ENCODE measurements at places on chromosomes 7 and 10.
A peak's percentile ranks its signal among the peaks of the same experiment; 100 is the strongest.

- H3K27me3 ChIP-seq, result no peaks in the 10 kb centered on the region
- no peak overlapping the region for H3K4me3 ChIP-seq
- no peak overlapping the region for H3K27ac ChIP-seq
- H3K4me1 ChIP-seq, result no peaks in the 10 kb centered on the region
- no peaks in the 10 kb centered on the region for H3K36me3 ChIP-seq
Measured at GRCh38 chr10:60784641-60785040, 6.4 kb downstream of the CDK1 start.

DNA sequence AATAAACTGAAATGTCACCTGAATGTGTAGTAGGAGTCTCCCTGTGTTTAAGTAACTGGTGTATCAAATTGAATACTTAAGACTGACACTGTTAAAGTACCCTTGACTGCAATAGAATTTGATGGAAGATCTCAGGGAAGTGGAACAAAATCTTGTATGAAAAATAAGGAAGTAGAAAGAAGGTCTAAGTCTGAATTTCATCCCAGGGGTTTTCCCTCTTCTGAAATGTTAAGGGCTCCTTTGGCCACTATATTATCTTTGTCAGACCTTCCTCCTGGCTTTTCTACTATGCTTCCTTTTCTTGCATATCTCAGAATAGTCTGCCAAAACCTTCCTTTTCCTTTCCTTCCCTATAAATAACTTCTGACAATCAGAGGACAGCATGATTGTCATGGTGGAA, 59.6 kb downstream of the BLNK start:
- H3K27me3 ChIP-seq, result no peaks in the 10 kb centered on the region
- no peak overlapping the region for H3K4me3 ChIP-seq
- no peaks in the 10 kb centered on the region for H3K36me3 ChIP-seq
- no peak for DNase-seq
- H3K4me1 ChIP-seq, result no peaks in the 10 kb centered on the region
- no peak overlapping the region for H3K27ac ChIP-seq

DNA sequence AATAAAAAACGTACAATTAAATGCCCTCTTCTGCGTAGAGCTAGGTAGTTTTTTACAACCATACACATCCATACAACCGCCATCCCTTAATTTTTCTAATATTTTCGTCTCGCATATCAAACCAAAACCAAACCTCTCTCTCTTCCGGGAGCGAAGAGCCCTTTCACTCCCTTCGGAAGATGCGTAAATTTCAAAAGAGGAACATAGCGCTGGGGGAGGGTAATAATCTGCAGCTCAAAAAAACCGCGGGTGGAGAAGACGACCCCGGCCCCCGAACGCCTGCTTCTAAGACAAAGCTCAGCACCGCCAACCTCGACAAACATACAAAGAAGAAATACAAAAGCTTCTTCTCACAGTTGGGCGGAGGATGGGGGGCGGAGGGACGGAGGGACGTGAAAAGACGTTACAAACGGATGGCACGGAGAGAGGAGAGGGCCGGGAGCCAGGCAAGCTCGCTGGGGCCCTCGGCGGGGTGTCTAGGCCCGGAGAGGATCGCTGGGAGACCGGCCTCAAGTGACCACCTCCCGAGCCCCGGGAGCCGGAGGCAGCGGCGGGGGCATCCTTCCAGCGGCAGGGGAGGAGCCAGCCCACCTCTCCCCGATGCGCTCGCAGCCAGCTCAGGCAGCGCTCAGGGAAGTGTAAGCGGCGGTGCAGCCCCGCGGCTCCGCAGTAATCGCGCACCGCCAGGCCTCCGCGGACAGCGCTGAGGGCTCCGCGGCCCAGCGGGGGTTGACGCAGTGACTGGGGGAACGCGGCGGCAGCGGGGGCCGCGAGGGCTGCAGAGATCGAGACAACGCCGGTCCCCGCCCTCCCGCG, 851 bp downstream of the MKRN1 start:
- peak; percentile 55 for DNase-seq
- H3K27ac ChIP-seq, result peak overlapping the region; percentile 77
- no peaks in the 10 kb centered on the region for H3K27me3 ChIP-seq
- no peaks in the 10 kb centered on the region for H3K36me3 ChIP-seq
- H3K4me1 ChIP-seq, result peaks cover 6% of the 10 kb centered on the region
- H3K4me3 ChIP-seq, result peak overlapping the region; percentile 88

GRCh38 chr10:129655007-129655678, 188.1 kb downstream of the MGMT start:
- H3K36me3 ChIP-seq, result no peaks in the 10 kb centered on the region
- peaks cover 2% of the 10 kb centered on the region for H3K4me1 ChIP-seq
- no peak overlapping the region for H3K27ac ChIP-seq

- H3K27me3 ChIP-seq, result no peaks in the 10 kb centered on the region
- H3K4me3 ChIP-seq, result no peak overlapping the region
- peaks cover 21% of the 10 kb centered on the region for H3K4me1 ChIP-seq
- DNase-seq, result no peak
- H3K27ac ChIP-seq, result no peak overlapping the region
Measured at GRCh38 chr7:42621543-42622219, 290.2 kb downstream of the C7orf25 start.

DNA sequence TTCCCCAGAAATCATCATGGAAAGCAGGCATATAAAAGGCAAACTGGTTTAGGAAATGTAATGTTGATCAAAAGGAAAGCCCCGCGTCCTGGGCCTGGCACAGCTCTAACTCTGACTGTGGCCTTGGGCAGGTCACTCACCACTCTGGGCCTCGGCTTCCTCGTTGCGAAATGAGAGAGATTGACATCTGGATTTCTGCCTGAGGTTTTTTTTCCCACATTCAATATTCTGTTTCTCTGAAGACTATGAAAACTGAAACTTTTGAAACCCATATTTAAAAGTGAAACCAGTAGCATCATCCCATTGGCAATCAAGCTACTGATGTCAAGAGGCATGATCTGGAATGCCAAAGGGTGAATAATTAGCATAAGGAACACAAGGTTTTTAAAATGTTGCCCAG, 369.7 kb upstream of the NPVF start:
- no peak for DNase-seq
- no peak overlapping the region for H3K27ac ChIP-seq
- H3K4me3 ChIP-seq, result no peak overlapping the region

DNA sequence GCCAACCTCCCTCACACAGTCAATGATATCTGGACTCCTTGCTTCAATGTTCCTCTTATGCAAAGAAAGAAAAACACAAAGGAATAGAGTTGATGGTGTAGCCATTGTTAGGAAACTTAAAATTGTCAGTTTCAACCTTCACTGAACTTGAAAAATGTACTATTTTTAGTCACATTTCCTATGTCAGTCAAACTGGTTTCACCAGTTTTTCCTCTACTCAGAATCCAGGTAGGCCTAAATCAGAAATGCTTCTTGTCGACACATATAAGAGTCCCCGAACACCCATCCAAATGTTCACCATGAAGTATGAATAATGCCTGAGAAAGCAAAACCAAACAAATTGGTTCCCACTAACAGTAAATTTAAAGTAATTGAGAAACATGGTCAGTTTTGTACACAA, 42.4 kb upstream of the ZMYND11 start:
- no peaks in the 10 kb centered on the region for H3K4me1 ChIP-seq
- no peak overlapping the region for H3K4me3 ChIP-seq
- no peaks in the 10 kb centered on the region for H3K27me3 ChIP-seq
- no peaks in the 10 kb centered on the region for H3K36me3 ChIP-seq

- no peaks in the 10 kb centered on the region for H3K36me3 ChIP-seq
- peaks cover 46% of the 10 kb centered on the region for H3K4me1 ChIP-seq
- peak overlapping the region; percentile 11 for H3K27ac ChIP-seq
- no peaks in the 10 kb centered on the region for H3K27me3 ChIP-seq
- DNase-seq, result peak; percentile 96
Measured at GRCh38 chr10:128912568-128913311, 554.3 kb upstream of the MGMT start.

DNA sequence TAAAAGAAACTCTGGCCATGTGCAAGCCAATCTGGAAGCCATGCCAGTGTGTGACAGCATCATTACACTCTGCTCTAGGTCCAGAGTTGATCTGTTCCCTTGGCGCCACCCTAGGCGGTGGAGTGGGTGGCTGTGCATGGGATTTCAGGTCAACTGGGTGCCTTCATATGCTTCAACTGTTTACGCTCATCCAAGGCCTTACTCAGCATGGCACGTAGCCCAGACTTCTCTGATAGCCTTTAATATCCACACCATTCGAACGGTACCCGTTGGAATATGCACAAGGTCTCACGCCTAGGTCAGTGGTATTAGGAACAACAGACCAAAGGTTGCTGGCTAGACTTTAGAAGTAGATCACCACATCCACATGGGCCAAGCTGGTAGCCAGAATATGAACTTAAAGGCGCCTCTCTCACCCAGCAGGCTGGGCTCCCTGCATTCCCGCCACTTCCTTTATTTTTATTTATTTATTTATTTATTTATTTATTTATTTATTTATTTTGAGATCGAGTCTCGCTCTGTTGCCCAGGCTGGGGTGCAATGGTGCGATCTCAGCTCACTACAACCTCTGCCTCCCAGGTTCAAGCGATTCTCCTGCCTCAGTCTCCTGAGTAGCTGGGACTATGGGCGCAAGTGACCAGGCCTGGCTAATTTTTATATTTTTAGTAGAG, 18.7 kb upstream of the ACHE start:
- H3K4me3 ChIP-seq, result no peak overlapping the region
- no peak overlapping the region for H3K27ac ChIP-seq
- no peak for DNase-seq
- peaks cover 2% of the 10 kb centered on the region for H3K27me3 ChIP-seq

Data from muscle of leg (tissue), 16 donors.